H9 (cell line): ENCODE measurements at places on chromosomes 1 and 21. TPM values are rescaled to one million over a fixed set of nuclear protein-coding genes. Genes with fewer than 3 reads are reported as not detected.

DNA sequence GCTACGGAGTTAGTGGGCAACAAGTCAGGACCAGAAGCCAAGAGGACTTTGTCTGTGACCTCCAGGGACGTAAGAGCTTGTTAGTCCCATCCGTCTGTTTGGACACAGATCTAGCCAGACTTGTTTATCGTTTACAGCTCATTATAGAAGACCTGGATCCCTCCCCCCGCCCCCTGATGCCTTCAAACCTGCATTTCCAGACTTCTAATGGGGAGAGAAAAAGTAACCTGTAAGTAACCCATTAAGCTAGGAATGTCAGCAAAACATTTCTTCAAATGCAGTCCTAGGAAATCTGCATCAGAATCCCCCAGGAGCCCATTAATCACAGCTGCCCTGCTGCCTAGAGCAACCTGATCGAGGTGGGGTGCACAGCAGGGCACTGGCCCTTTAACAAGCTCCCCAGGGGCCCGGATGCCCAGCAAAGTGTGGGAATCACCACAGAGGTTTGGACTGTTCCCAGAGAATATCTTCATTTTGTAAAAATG lies 1.4 kb upstream of the MAD2L2 start:
- H3K4me1 ChIP-seq: peaks cover 18% of the 10 kb centered on the region; the same call in 1 of the 2 replicates
- DNase-seq: peak; percentile 83
- peak overlapping the region; percentile 99 for H3K27ac ChIP-seq
- no peaks in the 10 kb centered on the region for H3K27me3 ChIP-seq
- peaks cover 12% of the 10 kb centered on the region for H3K36me3 ChIP-seq

GRCh38 chr21:35395728-35396127 lies 346.6 kb upstream of the RUNX1 start:
- no peaks in the 10 kb centered on the region for H3K27me3 ChIP-seq
- no peaks in the 10 kb centered on the region; the same call in 2 of the 3 replicates for H3K36me3 ChIP-seq
- H3K4me1 ChIP-seq: no peaks in the 10 kb centered on the region
- DNase-seq: no peak

- no peaks in the 10 kb centered on the region for H3K27me3 ChIP-seq
- no peak for DNase-seq
- no peak overlapping the region for H3K27ac ChIP-seq
- H3K4me3 ChIP-seq: no peak overlapping the region
- H3K36me3 ChIP-seq: no peaks in the 10 kb centered on the region
These were observed 133.1 kb downstream of the VAV3 start for GRCh38 chr1:107831921-107832320.

DNA sequence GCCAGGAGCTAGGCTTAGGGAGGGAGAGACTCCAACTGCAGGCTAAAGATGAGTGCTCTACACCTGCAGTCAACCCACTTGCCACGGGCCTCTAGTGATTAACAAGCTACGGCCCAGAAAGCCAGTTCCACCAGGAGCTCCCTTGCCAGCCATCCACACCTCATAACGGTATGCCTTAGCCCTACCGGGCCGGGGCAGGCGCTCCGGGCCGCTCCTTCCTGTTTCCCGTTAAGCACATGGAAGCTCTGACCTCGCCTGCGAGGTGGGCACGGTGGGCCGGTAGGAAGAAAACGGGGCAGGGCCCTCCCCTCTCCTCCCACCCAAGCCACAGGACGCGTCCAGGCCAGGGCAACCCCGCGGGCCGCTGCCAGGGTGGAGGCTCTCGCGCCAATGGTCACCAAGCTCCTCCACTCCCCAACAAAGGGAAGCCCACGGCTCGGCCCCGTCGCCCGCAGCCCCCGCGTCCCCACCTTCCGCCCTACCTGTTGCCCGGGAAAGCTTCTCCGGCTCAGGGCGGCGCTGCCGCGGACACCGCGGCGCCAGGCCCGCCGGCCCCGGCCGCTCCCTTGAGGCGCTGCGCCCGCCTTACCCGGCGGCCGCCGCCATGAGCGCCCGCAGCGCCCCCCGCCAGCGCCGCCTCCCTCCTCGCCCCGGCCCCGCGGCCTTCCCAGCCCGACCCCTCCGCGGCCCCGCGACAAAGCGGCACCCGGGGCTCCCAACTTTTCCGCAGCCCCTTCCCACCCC lies 627 bp downstream of the CERS2 start:
- H3K27me3 ChIP-seq: no peaks in the 10 kb centered on the region
- H3K4me1 ChIP-seq: peaks cover 19% of the 10 kb centered on the region
- H3K27ac ChIP-seq: no peak overlapping the region
- H3K36me3 ChIP-seq: peaks cover 4% of the 10 kb centered on the region; the same call in 2 of the 3 replicates
- H3K4me3 ChIP-seq: peak overlapping the region; percentile 78

GRCh38 chr1:198637157-198637556 lies 1.7 kb upstream of the PTPRC start:
- H3K4me1 ChIP-seq: no peaks in the 10 kb centered on the region
- no peak overlapping the region for H3K27ac ChIP-seq
- no peaks in the 10 kb centered on the region for H3K36me3 ChIP-seq
- H3K4me3 ChIP-seq: no peak overlapping the region

DNA sequence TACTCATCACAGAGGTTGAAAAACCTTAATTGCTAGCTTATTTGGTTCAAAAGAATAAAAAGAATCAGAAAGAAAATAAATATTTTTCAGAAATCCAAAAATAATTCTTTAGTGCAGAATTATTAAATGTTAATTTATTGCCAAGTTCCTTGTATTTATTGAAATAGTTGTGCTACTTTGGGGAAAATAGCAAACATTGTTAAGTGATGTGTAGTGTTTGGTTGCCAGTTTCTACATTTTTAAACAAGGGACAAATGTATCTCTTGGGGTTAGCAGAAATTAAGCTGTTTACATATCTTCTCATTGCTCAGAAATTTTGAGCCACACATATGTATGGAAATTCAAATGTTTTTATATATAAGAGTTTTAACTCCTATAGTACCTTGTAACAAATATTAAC lies 775.0 kb downstream of the USP25 start:
- no peak overlapping the region for H3K27ac ChIP-seq
- H3K4me3 ChIP-seq: no peak overlapping the region
- H3K4me1 ChIP-seq: no peaks in the 10 kb centered on the region
- no peaks in the 10 kb centered on the region for H3K36me3 ChIP-seq
- H3K27me3 ChIP-seq: no peaks in the 10 kb centered on the region

DNA sequence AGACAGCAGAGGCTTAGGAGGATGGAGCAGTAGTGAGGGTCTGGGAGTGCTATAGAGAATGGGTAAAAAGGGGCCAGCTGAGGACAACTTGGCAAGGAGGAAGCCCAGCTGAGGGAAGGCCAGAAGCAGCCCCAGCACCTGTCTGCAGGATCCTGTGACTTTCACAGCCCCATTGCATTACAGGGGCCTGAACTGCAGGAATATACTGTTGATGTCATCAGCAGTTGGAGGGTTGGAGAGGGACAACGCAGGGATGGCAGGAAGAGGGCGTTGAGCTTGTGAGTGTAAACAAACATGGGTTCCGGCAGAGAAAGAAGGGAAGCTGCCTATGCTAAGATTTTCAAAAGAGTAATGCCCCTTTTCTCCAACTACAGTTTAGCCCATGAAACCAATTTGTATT lies 628.5 kb downstream of the SMYD3 start:
- H3K4me1 ChIP-seq: no peaks in the 10 kb centered on the region
- H3K27ac ChIP-seq: no peak overlapping the region
- no peaks in the 10 kb centered on the region; the same call in 2 of the 3 replicates for H3K36me3 ChIP-seq
- DNase-seq: no peak
- no peaks in the 10 kb centered on the region for H3K27me3 ChIP-seq
- no peak overlapping the region for H3K4me3 ChIP-seq

GRCh38 chr1:201395936-201396335 lies 3.2 kb downstream of the LAD1 start:
- no peak overlapping the region for H3K4me3 ChIP-seq
- no peaks in the 10 kb centered on the region for H3K4me1 ChIP-seq
- H3K27me3 ChIP-seq: peaks cover 5% of the 10 kb centered on the region; the same call in 1 of the 2 replicates
- no peak for DNase-seq
- H3K27ac ChIP-seq: no peak overlapping the region
- peaks cover 2% of the 10 kb centered on the region; the same call in 1 of the 2 replicates for H3K36me3 ChIP-seq

DNA sequence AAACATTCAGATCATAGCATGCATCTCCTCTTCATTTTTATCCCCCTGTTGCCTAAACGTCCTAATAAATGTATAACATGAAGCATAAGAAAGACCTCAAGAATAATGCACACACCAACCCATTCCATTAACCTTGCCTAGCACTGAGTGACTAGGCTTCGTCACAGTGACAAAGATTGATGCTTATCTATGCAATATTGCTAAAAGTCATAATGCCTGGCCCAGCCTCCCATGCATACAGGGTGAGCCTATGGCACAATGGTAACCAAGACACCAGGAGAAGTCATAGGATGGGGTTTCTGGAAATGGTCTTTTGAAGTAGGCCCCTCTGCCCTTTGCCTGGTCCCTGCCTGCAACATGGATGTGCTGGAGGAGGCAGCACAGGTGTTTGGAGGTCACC lies 33.8 kb downstream of the ABCA4 start:
- H3K4me3 ChIP-seq: no peak overlapping the region
- no peaks in the 10 kb centered on the region for H3K27me3 ChIP-seq
- H3K27ac ChIP-seq: no peak overlapping the region
- peaks cover 2% of the 10 kb centered on the region; the same call in 1 of the 2 replicates for H3K4me1 ChIP-seq
- no peak for DNase-seq

- no peak overlapping the region for H3K27ac ChIP-seq
- H3K4me3 ChIP-seq: no peak overlapping the region
- H3K4me1 ChIP-seq: no peaks in the 10 kb centered on the region
- no peaks in the 10 kb centered on the region for H3K36me3 ChIP-seq
- DNase-seq: no peak
These were observed 129.5 kb upstream of the LRRC7 start for GRCh38 chr1:69438056-69438795.

Gene FOXD3
- 25.8 and 26.1 TPM in 2 replicates for total RNA-seq

Gene HCRTR1
- not detected in 2 replicates for total RNA-seq

Gene OR10X1
- total RNA-seq: not detected in 2 replicates
